ENCODE measurements at places on chromosomes 3 and 15. TPM values are rescaled to one million over a fixed set of nuclear protein-coding genes. Genes with fewer than 3 reads are reported as not detected.

The TFG gene
- polyA plus RNA-seq: 124 TPM

The SPSB4 gene
- polyA plus RNA-seq: 9.2 TPM

The AHSG gene
- polyA plus RNA-seq: not detected

The SUCLG2 gene
- 60.2 TPM for polyA plus RNA-seq

The ANKRD34C gene
- polyA plus RNA-seq: not detected

The MYH15 gene
- 0.51 TPM for polyA plus RNA-seq

The TPRG1 gene
- polyA plus RNA-seq: 0.79 TPM

The ZNF660 gene
- 25.7 TPM for polyA plus RNA-seq

The IP6K1 gene
- 38.1 TPM for polyA plus RNA-seq

The ULK4 gene
- 4.0 TPM for polyA plus RNA-seq

DNA sequence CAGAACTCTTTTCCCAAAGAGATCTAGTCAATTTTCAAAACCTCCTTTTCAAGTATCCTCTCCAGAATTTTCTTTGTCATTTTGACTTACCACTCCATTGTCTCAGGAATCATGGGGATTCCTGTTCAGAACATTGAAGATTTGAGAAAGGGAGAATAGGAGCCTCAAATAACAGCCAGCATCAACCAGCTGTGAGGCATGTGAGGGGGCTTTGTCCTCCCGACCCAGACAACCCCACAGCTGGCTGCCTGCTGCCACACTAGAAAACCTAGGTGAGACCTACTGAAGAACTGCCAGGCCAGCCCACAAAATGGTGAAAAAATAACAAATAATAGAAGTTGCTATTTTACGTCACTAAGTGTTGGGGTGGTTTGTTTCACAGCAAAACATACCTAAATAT lies 5.9 kb upstream of the ARHGEF26 start:
- no peak for DNase-seq

GRCh38 chr15:35089551-35089950 lies 4.5 kb upstream of the NANOGP8 start:
- no peak for DNase-seq

- DNase-seq: no peak
Observed at GRCh38 chr15:67079361-67079760, 14.0 kb downstream of the SMAD3 start.

GRCh38 chr3:31433679-31433992 lies 99.1 kb upstream of the STT3B start:
- DNase-seq: no peak

GRCh38 chr3:182180654-182181385 lies 469.1 kb downstream of the SOX2 start:
- DNase-seq: no peak

DNA sequence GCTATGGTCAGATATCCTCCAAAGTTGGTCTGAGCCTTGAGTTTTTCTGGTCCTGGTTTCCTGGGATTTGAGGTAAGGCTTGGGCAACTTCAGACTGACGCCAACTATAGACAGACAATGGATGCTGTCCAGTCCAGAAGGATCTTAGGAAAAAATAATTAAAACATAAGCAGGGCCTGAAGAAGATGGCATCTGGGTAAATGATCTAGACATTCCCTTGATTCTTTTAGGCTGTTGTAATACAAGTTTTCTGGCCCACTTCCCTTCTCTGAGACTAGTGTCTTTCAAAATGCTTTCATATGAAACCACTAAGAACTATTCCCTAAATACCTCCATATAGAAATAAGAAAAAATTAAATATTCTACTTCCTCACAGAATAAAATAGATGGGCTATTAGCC lies 47.7 kb upstream of the PLXND1 start:
- no peak for DNase-seq

DNA sequence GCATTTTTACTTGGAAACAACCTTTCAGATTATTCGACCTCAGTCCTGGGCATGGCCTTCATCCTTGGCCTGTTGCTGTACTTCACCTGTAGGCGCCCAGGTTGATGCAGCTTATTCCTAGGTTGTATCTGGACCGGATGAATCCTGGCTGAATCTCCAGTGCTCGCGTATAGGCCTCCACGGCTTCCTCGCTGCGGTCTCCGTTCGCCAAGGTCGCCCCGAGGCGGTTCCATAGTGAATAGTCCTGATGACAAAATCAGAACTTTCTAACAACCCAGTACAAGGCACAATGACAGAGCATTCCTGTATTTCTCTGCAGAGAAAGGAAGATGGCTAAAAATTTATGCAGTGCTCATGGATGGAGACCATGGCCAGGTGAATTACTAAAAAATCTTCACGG lies 154.7 kb downstream of the USP13 start:
- no peak for DNase-seq

DNA sequence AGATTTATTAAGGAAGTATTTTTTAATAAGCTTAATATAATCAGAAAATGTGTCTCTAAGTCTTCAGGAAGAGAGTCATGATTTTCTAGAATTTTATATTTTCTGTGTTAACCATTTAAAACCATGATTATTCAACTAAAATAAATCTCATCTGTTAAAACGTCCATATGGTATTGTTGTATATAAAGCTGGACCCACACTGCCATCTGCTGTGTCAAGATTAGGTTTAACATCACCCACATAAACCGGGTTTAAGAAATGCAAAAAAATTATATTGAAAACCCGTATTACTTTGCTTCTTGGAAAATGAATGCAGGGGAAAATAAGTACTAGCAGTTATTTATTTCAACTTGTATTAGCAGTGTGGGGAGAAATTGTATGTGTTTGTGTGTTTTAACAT lies 9.5 kb upstream of the CCDC66 start:
- no peak for DNase-seq

DNA sequence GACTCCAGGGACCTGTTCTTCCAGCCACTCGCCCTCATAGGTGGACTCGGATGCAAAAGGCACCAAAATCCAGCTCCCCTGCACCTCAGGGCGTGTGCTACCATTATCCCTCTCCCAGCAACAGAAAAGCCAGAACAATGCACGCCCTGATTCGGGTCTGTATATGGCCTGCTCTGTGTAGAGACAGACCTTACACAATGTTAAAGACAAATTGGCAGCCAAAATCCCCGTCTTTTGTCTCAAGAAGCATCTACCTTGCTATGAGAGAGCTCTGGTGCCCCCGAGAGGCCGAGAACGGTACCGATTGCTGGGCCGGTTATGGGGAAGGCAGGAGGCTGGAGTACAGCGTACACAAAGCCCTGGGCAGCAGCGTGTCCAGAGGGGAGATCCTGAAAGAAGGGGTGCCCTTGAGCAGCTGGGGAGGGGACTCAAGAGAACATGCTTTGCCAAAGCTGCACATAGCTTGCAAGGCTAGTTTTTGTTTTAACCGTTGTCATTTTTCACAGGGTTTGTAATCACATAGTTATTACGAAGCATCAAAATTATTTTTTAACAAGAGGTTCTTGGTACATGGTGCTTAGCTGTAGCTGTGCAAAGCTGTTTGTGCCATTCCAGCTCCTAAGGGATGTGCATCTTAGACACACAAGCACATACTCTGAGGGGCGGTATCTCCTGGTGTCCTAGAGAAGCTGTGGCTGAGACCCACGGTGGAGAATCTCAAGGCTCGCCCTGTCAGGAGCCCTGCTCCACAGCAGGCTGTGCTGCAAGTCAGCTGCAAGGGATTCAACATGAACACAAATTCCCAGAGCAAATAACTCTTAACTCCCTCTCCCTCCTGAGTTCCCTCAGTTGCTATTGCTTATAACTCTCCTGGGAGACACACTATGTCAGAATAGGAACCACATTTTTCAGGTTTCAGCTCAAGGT lies 461.5 kb upstream of the PPP2R3A start:
- peak; percentile 49 for DNase-seq

GRCh38 chr3:23490459-23490858 lies 287.3 kb downstream of the UBE2E2 start:
- no peak for DNase-seq

DNA sequence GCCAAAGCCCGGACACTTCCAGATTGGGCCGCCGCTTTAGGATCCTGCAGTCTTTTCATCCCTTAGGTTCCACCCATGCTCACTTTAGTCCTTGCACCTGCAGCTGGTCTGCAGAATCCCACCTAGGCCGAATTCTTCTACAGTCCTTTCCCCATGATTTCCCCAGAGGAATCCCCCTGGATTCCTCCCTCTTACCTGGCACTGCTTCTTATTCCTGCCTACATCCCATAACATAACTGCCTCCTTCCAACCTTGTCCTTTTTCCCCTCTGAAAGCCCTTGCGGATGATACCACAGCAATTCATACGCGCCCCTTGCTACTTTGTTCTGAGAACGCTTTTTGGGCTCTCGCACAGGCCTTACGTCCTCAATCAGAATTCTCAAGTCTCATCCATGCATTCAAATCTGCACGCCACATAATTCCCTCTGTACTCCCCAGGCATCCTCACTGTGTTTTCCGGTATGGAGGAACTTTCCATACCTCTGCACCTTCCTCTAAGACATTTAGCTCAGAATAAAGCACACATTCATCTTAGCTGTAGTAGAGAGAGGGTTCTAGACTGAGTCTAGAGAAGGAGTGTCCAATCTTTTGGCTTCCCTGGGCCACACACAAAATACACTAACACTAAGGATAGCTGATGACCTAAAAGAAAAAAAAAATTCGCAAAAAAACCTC lies 619 bp downstream of the EIF2AK4 start:
- peak; percentile 19 for DNase-seq

- DNase-seq: no peak
Observed at GRCh38 chr3:50297896-50298725, 1.1 kb downstream of the HYAL3 start.

GRCh38 chr3:123792473-123793201 lies 91.5 kb downstream of the MYLK start:
- DNase-seq: no peak

GRCh38 chr3:129046037-129046731 lies 14.4 kb upstream of the GP9 start:
- DNase-seq: no peak

GRCh38 chr3:139491027-139491700 lies 14.8 kb upstream of the RBP2 start:
- no peak for DNase-seq

GRCh38 chr3:128289534-128289933 lies 136.3 kb downstream of the EEFSEC start:
- no peak for DNase-seq

DNA sequence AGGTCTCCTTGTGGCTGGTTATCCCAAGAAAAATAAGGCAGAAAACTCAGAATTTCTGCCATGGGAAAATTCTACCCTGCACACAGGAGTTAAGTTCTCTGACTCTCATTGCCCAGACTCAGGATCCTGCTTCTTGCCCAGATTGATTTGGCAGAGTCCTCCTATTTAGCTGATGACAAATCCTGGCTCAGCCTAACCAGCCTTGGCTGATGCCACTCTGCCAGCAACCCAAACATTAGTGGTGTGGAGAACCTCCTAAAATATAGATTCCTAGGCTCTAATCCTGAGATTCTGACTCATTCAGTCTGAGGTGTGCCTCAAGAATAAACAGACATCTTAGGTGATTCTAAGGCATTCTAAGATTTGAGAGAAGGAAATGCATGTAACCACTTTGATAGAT lies 60.5 kb upstream of the ACTC1 start:
- DNase-seq: no peak

DNA sequence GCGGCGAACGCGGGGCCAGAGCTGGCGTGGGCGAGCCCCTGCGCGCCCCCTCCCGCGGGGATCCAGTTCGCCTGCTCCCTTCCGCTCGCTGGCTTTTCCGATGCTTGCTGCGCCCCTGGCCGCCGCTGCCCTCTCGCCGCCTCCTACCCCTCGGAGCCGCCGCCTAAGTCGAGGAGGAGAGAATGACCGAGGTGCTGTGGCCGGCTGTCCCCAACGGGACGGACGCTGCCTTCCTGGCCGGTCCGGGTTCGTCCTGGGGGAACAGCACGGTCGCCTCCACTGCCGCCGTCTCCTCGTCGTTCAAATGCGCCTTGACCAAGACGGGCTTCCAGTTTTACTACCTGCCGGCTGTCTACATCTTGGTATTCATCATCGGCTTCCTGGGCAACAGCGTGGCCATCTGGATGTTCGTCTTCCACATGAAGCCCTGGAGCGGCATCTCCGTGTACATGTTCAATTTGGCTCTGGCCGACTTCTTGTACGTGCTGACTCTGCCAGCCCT lies 721 bp downstream of the P2RY1 start:
- no peak for DNase-seq

GRCh38 chr3:117107946-117108345 lies 398.4 kb downstream of the TUSC7 start:
- DNase-seq: no peak

DNA sequence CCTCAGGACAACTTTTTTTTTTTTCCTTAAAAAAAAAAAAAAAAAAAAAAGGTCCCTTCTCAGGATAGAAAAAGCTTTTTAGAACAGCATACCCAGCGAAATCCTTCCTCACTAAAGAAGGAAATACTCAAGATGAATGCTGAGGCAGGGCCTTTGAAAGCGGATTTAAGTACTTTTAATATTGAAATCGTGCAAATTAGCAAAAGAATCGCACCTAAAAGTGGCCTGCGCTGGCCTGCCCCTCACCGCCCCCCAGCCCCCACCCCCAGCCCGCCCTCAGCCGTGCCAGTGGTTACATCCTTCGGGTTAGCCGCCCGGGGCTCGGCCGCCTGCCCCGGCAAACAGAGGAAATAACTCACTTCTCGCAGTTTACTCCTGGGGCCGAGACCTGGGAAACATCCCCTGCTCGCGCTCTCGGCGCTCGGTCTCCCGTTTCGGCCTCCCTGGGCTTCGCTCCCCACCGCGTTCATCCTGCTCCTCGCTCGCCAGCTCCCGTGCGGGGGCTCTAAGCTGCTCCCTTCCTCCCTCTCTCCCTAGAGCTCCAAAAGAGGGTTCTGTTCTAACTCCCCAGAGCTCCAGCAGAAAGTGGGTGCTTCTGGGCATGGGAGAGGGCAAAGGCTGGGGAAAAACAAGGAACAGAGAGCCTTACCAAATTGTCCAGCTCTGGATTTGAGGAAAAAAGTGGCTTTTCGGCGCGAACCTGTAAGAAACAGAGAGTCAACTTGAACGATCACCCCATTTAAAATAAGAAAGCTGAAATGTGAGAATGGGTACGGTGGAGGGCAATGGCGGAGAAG lies 5.2 kb downstream of the MEIS2 start:
- no peak for DNase-seq

- DNase-seq: no peak
Observed at GRCh38 chr15:40691737-40692136, 3.2 kb upstream of the RAD51 start.

DNA sequence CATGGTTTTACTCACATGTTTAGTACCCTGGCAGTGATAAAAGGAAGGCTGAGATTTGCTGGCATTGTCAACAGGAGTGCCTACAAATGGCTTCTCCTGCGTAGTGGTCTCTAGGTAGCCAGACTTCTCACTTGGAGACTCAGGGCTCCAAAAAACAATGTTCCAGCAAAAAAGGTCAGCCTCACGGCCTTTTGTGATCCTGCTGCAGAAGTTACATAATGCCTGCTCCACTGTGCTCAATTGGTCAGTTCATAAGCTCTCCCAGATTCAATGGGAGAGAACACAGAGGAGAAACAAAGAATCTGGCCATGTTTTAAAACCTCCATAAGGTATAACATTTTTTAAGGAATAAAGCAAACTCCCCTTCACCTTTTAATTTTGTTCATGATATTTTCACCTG lies 76.1 kb upstream of the CMSS1 start:
- DNase-seq: no peak
